ENCODE measurements at places on chromosomes 4 and X.

DNA sequence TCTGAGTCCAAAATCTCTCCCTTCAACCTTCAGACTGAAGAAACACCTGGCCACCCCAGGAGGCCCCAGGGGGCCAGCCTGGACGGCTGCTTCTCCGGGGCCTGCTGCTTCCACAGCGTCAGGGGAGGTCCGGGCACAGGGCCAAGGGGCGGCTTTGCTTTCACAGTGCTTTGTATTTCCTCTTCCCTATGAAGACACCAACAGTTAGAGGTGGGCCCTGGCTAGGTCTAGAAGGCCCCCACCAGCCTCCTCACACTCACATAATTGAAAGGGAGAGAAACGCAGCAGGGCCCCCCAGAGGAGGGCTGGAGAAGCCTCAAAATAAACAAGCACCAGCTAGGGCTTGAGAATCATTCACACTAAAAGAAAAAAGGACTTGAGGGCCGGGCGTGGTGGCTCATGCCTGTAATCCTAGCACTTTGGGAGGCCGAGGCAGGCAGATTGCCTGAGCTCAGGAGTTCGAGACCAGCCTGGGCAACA lies 17.8 kb downstream of the SCD5 start:
- DNase-seq, result no peak

- DNase-seq, result no peak
Observed at GRCh38 chr4:41437111-41437536, 100.8 kb upstream of the LIMCH1 start.

- DNase-seq, result no peak
Observed at GRCh38 chr4:79308137-79308536, 17.7 kb downstream of the NAA11 start.

GRCh38 chr4:138680989-138681604 lies 334.5 kb upstream of the NOCT start:
- DNase-seq, result peak; percentile 48

- DNase-seq, result no peak
Observed at GRCh38 chr4:87912164-87913004, 63.1 kb upstream of the SPP1 start.

GRCh38 chrX:18172970-18173369 lies 47.7 kb downstream of the BEND2 start:
- no peak for DNase-seq

GRCh38 chr4:27921231-27921630 lies 1060.6 kb downstream of the STIM2 start:
- DNase-seq, result no peak

- DNase-seq, result no peak
Observed at GRCh38 chr4:126737899-126738526, 894.7 kb upstream of the INTU start.

DNA sequence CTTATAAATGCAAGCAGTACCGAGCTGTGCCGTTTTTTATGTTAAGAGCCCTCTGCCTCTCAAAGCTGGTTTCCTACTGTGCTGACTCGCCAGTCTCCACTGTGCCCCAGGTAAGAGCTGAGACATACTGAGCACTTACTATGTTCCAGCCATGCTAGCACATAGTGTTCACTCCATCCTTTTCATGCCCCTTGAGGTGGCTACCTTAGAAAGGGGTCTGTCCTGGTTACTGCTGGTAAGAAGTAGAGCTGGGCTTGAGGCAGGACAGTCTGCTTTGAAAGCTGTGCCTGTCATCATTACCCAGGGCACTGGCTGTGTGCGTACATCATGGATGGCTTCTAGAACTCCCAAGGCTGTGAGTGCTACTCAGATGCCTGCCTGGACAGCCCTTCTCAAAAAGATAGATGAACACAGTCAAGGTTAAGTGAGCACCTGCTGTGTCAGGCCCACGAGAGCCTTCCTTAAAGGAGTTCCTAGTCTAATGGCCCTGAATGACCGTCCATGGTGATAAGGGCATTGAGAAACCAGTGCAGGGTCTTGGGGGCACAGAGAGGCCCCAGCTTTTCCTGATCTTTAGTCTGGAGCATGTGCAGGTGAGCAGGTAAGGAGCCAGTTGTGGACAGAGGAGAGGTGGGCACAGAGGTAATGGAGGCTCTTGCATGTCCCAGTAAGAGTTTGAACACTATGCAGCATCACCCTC lies 1.6 kb downstream of the STK32B start:
- no peak for DNase-seq

- DNase-seq, result no peak
Observed at GRCh38 chr4:165158762-165159161, 46.1 kb upstream of the TMEM192 start.

GRCh38 chr4:7335344-7336066 lies 99.2 kb downstream of the PSAPL1 start:
- peak; percentile 9 for DNase-seq

DNA sequence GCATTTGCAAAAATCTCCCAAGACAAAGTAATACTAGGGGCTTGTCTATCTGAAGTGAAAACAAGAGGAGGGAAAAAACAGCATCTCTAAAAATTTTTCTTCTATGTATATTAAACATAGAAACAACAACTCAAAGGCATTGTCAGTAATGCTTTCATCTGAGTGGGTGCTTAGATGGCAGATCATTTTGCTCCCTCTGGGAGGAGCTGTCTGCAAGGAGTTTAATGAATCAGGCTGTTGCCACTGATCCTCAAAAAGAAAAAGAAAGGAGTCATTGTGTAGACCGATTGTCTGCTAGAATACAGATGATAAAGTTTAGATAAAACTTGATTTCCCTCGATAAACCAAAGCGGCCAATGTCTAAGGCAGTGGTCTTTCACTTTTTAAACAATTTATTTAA lies 49.7 kb upstream of the KLHL8 start:
- peak; percentile 6 for DNase-seq

DNA sequence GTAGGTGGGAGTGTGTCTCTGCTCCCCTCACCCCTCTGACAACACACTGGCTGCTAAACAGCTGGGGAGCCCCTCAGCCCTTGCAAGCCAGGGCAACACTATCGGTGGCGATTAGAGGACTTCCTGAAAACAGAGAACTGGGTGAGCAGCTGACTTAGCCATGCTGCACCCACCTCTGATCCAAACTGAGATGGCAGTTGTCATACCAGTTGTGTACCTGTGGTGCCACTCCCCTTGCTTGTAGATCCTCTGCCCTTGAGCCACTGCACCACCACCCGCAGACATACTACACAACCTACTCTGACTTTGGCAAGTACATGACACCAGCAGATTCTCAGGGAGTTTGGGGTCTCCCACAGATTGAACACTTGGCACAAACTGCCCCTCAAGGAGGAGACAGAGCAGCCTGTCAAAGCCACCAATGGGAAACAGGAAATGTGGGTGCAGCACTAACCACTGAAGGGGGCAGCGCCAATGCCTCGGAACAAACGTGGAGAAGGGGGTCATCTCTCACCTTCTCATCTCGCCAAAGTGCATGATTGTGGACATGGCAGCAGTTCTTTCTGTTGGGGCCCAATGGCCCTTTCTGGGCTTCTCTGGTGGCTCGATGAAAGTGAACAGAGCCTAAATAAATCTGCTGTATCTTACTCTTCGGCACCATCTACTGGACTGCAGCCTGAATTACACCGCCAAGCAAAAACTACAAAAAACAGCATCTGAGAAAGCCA lies 119.8 kb downstream of the NEK1 start:
- DNase-seq, result no peak

DNA sequence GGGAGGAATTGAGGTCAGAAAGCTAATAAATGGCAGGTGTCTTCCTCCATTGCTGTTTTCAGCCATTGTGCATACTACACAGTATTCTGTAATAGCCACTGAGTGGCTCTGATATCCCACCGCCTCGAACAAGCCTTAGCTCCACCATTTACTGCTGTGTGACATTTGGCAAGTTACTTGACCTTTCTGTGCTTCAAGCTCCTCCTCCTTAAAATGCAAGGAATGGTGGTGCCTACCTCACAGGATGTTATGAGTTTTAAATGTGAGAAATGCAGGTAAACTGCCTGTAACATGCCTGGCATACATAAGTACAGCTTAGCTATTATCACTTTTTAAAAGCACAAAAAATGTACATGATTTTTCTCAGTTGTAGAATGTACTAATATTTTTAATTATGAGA lies 421.0 kb downstream of the MAPK10 start:
- DNase-seq, result no peak

DNA sequence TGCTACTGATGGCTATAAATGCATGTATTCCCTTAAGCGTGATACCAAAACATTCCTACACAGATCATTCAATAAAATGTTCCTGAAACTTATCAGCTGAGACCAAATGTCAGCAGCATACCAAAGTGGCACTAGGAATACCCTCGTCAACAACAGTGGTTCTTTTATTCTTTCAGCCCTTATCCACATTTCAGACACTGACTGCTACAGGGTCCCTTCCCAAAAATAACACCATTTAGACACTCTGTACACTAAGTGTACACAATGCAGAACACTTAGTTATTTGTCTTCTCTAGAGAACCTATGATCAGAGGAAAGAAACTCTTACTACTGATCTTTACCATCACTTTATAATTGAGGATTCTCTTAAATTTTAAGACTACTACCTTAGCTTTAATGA lies 94.1 kb downstream of the ATRX start:
- DNase-seq, result no peak

GRCh38 chrX:124194199-124194598 lies 138.3 kb upstream of the TEX13D start:
- no peak for DNase-seq

- peak; percentile 62 for DNase-seq
Observed at GRCh38 chr4:1410491-1411325, 4.5 kb upstream of the NKX1-1 start.

- no peak for DNase-seq
Observed at GRCh38 chrX:39577206-39577984, 520.4 kb downstream of the BCOR start.

- DNase-seq, result no peak
Observed at GRCh38 chr4:5082376-5082775, 31.1 kb downstream of the STK32B start.

DNA sequence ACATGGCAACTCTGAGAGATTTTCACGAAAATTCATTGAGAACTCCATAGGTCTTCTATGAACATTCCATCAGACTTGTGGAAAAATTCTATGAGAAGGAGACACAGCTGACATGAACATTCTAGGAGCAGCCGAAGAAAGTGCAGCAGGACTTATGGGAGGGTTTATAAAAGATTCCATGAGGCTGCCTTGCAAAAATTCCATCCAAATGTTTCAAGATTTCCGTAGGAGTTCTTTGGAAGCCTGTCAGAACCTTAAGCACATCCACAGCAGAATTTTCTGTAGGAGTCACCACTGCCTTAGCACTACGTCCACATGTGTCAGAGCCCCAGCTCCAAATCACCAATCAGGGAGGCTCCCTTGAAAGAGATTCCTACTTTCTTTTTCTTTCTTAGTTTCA lies 67.0 kb upstream of the MSX1 start:
- no peak for DNase-seq

DNA sequence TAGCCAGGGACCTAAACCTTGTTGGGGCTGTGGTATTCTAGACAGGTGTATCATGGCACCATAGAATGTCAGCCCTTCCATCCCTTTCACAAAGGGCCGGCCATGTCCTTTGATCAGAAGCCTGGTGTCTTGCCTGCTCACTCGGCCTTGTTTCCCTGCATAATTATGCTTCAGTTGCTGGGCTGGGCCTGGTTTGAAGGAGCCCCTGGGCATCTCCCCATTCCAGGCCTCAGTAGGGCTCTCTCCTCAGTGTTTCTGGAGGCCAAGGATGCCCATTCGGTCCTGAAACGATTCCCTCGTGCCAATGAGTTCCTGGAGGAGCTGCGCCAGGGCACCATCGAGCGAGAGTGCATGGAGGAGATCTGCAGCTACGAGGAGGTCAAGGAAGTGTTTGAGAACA lies 4.5 kb downstream of the PRRG3 start:
- no peak for DNase-seq
